ENCODE measurements at places on chromosomes 11 and 22. TPM values are rescaled to one million over a fixed set of nuclear protein-coding genes. Genes with fewer than 3 reads are reported as not detected.

The VWCE gene
- not detected for total RNA-seq

The TP53I11 gene
- 54.6 TPM for total RNA-seq

The OR51B2 gene
- not detected for total RNA-seq

The ARHGEF17 gene
- total RNA-seq, result 46.7 TPM

DNA sequence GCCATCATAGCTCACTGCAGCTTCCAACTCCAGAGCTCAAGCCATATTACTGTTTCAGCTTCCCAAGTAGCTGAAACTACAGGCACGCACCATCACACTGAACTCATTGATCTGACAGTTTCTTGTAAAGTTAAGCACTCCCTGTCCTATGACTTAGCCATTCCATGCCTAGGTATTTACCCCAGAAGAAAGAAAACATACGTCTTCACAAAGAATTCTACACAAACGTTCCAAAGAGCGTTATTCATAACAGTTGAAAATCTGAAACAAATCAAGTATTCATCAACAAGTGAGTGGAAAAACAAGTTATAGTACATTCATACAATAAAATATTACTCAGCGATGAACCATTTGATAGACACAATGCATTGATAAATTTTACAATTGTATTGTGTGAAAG is 7.8 kb upstream of the NLRP10 start:
- H3K36me3 ChIP-seq, result no peaks in the 10 kb centered on the region
- H3K4me3 ChIP-seq, result no peak overlapping the region
- H3K27me3 ChIP-seq, result no peaks in the 10 kb centered on the region

DNA sequence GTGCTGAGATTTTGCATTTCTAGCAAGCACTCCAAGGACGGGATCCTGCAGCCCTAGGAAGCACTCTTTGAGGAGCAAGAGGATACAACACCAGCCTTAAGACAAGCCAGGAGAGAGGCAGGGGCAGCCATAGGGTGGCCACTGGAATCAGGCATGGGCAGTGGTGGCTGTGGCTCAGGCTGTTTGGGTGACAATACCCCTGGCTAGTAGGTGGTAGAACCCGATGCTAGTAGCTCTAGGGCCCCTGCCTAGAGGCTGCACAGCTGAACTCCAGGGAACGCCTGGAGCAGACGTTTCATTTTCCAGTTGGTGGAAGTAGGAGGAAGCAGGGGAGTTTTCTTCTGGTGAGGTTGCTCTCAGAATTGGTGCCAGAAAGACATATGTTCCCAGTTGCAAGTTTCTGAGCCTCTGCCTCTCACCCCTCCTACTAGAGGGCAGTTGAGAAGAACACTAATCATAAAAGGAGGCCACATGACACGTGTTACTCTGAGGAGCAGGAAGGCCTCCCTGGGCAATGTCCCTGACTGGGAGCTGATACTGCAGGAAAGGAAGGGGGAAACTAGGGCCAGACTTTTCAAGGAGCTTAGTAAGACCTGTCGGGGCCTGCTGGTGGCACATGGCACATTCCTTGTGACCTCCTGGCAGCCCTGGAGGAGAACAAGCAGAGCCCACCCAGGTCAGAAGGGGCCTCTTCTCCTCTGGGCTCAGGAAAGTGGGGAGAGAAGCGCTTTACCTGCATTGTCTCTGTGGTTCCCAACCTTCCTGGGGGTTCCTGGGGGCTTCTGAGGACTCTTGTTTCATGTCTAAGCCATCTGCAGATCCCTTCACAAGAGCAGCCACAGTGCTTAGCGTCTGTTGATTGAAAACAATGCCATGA is 56.6 kb upstream of the DRD2 start:
- no peaks in the 10 kb centered on the region for H3K36me3 ChIP-seq
- no peak for DNase-seq
- no peak overlapping the region for H3K4me3 ChIP-seq
- no peaks in the 10 kb centered on the region for H3K27me3 ChIP-seq
- H3K4me1 ChIP-seq, result no peaks in the 10 kb centered on the region
- no peak overlapping the region for H3K27ac ChIP-seq

The TRIM6 gene
- total RNA-seq, result 10.3 TPM

The C11orf52 gene
- total RNA-seq, result 15.2 TPM

DNA sequence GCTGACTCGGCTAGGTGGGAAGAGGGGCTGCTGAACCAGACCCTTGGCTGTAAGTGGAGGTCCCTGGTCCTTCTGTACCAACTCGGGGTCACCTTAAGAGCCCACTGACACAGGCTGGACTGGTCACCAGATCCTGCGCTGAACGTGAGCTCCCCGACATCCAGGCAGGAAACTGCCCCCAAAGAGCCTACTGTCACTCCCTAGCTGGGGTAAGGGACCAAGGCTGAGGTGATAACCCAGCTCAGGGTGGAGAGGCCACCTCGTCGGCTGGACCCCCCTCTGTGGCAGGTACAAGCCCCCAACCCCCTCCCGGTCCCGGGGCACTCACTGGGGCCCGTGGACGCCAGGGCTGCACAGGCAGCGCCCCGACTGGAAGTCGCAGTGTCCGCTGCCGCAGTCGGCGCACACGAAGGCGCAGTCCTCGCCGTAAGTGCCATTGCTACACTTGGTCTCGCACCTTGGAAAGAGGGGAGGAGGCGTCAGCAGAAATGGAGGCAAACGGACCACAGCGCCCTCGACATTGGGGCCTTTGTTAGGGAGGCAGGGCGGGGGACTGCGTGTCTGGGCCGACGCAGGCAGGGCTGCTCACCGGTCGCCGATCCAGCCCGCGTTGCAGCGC is 7.4 kb downstream of the SCARF2 start:
- H3K27ac ChIP-seq, result no peak overlapping the region
- H3K36me3 ChIP-seq, result no peaks in the 10 kb centered on the region
- peaks cover 41% of the 10 kb centered on the region for H3K4me1 ChIP-seq
- H3K27me3 ChIP-seq, result peaks cover 96% of the 10 kb centered on the region

DNA sequence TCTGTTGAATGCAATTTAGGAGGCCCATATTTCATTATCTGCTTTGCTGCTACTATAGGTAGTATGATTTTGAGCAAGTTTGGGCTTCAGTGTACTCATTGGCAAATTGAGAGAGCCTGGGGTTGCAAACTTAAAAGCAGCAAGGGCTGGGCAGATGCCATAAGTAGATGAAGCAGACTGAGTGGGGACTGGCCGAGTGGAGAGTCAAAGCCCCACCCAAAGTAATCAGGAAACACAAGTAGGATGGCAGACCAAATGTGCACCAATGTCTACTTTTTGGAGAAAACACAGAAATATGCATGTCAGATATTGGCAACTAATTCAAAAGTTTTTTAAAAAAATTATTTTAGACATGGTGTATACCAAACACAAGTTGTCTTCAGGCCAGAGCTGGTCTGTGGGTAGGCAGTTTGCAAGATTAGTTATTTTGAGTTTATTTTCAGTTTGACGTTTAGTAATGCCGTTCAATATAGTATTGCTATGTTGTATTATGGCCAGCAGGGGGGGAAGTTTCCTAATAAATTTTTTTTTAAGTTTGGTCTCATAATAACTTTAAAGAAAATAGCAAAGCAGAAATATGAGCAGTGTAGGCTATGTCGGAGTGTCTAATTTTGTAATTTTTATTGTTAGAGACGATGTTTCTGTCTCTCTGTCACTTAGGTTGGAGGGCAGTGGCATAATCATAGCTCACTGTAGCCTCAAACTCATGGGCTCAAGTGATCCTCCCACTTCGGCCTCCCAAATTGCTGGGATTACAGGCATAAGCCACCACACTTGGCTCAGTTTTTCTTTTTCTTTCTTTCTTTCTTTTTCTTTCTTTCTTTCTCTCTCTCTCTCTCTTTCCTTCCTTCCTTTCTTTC is 105.1 kb downstream of the HIPK3 start:
- H3K36me3 ChIP-seq, result no peaks in the 10 kb centered on the region
- no peaks in the 10 kb centered on the region for H3K4me1 ChIP-seq
- no peak for DNase-seq
- no peaks in the 10 kb centered on the region for H3K27me3 ChIP-seq
- no peak overlapping the region for H3K27ac ChIP-seq

GRCh38 chr11:82080160-82080559 is 653.5 kb downstream of the FAM181B start:
- no peaks in the 10 kb centered on the region for H3K36me3 ChIP-seq
- no peak overlapping the region for H3K4me3 ChIP-seq
- H3K27ac ChIP-seq, result no peak overlapping the region
- no peaks in the 10 kb centered on the region for H3K4me1 ChIP-seq

The SLC22A8 gene
- not detected for total RNA-seq

- H3K4me1 ChIP-seq, result no peaks in the 10 kb centered on the region
- peaks cover 19% of the 10 kb centered on the region for H3K27me3 ChIP-seq
- DNase-seq, result peak; percentile 28
- H3K4me3 ChIP-seq, result peak overlapping the region; percentile 7
- no peaks in the 10 kb centered on the region for H3K36me3 ChIP-seq
These were observed 29.0 kb downstream of the GLYATL1 start for GRCh38 chr11:58968251-58968711.

GRCh38 chr11:94330789-94331188 is 26.4 kb downstream of the IZUMO1R start:
- H3K27me3 ChIP-seq, result no peaks in the 10 kb centered on the region
- no peak for DNase-seq
- no peak overlapping the region for H3K4me3 ChIP-seq
- H3K36me3 ChIP-seq, result no peaks in the 10 kb centered on the region
- no peak overlapping the region for H3K27ac ChIP-seq

The BID gene
- 12.7 TPM for total RNA-seq

GRCh38 chr22:25404556-25404927 is 159.9 kb upstream of the GRK3 start:
- H3K4me1 ChIP-seq, result peaks cover 41% of the 10 kb centered on the region
- no peaks in the 10 kb centered on the region for H3K36me3 ChIP-seq
- peak overlapping the region; percentile 96 for H3K4me3 ChIP-seq
- DNase-seq, result peak; percentile 48
- H3K27ac ChIP-seq, result peak overlapping the region; percentile 94

The RTCB gene
- total RNA-seq, result 113 TPM

The SCGB1C1 gene
- not detected for total RNA-seq

The GTSE1 gene
- 16.9 TPM for total RNA-seq

Measured in stomach (tissue), 19 donors.